ENCODE measurements at places on chromosomes 1 and 21.

DNA sequence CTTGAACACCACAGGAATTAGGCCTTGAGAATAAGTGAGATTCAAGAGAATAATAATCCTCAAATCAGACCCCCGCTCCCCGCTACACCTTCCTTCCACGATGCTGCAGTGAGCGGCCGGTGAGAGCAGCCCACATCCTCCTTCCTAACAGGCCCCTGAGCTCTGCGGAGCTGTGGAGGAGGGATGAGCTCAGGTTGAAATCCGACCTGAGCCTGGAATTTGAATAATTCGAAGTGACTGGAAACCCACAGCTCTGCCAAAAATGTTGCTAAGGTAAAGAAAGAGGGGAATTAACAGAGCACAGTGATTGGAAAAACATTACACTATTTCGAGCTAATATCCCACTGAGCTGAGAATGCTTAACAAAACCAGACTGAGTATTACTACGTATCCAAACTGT is 90.0 kb downstream of the URB2 start:
- no peak for DNase-seq

- DNase-seq: no peak
These were observed 561 bp upstream of the COQ8A start for GRCh38 chr1:226939438-226940028.

DNA sequence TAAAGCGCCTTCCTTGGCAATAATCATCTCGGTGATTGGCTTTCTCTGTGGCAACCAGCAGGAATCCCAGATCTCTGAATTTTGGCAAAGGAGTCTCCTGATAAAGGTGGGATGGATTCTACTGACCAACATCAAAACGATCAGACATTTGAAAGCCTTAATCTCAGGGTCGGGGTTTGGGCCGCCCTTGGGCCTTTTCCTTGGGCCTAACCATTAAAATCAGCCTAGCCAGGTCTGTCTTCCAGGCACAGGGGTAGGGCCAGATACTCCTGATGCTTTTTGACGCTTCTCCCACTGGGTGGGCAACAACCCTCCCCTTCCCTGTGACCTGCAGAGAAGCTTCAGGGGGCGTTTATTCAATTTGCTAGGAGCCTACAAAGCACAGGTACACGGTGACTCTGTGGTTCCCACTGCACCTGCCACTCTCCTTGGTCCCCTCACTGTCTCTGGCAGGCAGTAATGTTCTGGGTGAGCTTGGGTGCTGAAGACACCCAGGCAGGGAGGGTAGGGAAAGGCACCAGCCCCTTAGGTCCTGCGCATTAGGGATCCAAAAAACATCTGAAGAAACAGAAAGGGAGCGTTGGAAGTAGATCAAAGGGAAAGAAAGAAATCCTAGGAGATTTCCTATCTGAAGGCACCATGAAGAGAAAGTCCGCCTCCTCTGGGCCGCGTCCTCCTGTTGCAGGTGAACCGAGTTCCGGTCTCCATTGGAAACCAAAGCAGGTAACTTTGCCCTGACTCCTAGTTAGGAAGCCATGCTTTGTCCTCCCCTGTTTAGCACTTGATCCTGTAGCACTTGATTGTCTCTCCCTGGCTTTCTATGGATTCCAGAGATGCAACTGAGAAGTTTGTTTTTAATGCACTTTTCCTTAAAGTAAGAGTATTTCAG is 12.3 kb downstream of the RNU1-2 start:
- no peak for DNase-seq

GRCh38 chr1:44348061-44348485 is 7.0 kb downstream of the ERI3 start:
- DNase-seq: no peak

DNA sequence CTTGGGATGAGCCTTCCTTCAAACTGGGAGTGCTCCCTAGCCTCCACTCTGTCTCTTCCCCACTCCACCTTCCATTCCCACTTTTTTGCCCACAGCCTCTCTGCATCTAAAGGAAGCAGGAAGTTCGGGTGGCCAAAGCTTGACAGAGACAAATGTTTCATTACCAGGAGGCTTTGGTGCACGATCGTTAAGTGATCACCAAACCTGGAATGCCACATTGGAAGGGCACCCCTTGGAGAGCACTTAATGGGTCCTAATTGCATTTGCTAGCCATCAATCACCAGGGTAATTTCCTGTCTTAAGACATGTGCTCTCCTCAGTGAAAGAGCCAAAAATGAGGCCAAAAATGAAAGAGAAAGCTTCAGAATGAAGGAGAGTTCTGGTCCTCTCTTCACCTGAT is 206.5 kb downstream of the TNR start:
- no peak for DNase-seq

DNA sequence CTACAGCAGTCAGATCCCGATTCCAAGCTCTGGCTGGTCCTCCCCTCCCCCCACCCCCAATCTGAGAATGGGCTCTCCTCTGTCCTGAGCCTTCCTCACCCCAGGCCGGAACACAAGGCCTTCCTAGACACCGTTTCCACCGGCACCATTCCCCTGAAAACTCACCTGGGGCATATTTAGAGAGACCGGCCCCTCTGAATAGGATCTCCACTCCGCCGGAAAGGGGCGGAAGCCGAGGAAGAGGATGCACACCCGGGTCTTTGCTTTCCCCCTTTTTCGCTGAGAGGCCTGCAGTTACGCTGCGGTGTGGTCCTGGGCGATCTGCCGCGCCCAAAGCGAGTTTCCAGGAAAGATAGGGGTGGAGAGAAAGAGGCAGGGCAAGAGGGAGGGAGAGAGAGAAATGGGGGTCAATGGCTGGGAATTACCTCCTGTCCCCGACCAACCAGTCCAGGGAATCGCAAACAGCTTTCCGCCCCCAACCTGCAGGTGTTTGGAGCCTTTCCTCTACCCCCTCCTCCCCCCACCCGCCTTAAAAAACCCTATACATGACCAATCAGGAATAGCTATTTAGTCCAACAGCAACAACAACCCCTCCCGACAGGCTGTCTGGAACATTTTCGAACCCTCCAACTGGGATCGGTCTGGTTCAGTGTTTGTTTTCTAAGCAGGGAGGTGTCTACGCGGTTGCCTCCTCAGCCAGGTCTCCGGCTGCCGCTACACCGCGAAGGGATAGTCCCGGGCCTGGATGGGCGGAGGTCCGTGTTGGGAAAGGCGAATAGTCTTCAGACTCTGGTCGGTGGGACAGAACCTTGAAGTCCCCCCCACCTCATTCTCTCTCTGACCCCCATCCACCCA is 2.8 kb downstream of the TAL1 start:
- DNase-seq: no peak

DNA sequence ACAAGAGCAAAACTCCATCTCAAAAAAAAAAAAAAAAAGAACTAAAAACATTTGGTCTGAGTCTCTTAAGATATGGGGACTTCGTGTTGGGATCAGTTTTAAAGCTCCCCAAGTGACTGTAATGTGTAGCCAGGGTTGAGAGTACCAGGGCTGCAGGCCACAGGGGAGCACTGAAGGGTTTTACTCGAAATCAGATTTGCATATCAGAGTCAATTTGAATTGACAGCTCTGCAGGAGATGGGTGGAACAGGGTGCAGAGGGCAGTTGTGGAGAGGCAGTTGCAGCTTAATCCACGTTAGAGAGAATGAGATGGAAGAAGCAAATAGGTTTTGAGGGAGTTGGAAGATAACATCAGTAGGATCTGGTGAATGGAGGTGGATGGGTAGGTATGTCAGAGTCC is 20.6 kb upstream of the ELOA start:
- DNase-seq: no peak

- DNase-seq: no peak
These were observed 106.9 kb downstream of the ASH1L start for GRCh38 chr1:155455588-155456195.

DNA sequence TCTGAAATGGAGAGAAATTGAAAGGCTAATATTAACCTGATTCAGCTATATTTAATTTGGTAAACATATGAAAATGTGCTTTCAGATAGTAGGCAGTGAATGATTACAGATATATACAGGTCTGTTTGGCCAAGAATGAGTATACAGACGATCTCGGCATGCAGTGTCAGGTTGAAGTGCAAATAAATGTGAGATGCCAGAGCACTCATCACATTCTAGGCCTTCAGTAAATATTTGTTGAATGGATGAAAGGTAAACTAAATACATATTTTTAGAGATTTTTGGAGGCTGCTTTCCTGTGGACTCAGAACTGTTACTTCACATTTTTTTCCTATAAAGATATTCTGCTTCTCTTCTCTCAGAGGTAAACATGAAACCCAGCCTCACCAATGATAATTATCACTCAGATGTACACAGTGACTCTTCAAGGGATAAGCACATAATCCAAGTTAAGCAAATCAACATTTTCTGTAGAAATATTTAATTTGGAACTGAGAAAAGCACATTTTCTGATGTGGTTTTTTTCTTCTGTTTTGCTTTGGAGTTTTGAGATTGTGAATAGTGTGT is 702.9 kb downstream of the BRINP3 start:
- no peak for DNase-seq

GRCh38 chr1:59013276-59013927 is 229.6 kb upstream of the JUN start:
- DNase-seq: no peak

- no peak for DNase-seq
These were observed 4.2 kb upstream of the SHISAL2A start for GRCh38 chr1:52628614-52629324.

DNA sequence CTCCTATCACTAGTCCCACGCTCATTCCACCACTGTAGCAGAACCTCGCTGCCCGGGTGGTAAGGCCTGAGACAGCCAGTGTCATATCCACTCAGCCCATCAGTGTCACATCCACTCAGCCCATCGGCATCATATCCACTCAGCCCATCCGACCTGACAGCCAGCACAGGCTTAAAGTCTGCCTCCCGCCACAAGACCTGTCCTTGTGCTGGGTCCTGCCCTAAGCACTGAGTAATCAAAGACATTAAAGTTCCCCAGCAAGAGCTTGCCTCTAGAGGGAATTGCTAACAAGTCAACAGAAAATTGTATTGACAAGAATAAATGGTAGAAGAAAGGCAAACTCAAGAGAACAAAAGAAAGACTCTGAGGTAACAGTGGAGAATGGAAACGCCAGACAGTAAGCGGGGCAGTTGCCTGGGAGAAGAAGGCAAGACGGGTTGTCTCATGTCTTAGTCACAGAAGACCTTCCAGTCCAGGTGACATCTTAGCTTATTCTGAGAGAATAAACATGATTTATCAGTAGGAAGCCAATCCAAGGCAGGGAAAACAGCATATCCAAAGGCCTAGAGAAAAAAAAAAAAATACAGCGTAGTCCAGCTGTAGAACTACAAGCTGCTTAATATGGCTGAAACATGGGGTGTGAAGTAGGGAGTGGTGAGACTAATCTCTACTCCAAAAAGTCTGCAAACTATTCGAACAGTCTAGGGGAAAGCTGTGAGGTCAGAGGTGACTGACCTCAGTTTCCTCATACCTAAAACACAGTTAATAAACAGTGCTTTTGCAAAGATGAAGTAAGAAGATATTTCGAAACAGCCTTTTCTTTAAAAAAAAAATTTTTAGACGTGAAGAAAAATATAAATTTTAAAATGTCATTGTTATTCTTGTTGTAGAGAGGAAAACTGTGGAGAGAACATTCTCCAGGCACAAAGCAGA is 1.1 kb downstream of the ITLN1 start:
- no peak for DNase-seq

DNA sequence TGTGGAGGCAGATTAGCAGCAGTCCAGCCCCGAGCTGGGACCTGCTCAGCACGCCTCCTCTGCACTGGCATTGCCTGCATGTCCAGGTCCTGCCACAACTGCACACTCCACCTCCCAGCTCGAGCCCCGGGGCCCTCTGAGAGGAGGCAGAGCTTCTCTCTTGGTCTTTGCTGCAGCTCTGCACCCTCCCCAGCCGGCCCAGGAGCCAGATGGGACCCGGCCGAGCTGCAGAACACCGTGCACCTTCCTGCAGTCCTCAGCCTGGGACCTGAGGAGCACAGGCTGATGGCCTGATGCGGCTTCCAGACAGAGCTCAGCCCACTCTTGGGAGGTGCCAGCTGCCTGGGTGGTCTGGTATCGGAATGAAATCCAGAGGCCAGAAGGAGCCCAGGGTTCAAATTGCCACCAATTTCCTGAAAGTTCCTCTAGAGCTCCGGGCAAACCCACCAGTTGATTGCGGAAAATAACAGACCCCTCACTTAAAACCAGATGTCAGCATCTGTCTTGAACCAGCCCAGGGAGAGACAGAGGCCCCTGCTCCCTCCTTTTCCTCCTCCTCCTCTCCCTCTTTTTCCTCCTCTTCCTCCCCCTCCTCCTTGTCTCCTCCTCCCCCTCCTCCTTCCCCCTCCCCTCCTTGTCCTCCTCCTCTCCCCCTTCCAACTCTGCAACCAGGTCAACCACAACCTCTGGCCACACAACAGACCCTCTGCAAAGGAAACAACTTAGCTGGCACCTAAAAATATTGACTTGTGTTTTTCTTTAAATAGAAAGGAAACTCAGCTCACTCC is 10.6 kb upstream of the SPSB1 start:
- DNase-seq: no peak

DNA sequence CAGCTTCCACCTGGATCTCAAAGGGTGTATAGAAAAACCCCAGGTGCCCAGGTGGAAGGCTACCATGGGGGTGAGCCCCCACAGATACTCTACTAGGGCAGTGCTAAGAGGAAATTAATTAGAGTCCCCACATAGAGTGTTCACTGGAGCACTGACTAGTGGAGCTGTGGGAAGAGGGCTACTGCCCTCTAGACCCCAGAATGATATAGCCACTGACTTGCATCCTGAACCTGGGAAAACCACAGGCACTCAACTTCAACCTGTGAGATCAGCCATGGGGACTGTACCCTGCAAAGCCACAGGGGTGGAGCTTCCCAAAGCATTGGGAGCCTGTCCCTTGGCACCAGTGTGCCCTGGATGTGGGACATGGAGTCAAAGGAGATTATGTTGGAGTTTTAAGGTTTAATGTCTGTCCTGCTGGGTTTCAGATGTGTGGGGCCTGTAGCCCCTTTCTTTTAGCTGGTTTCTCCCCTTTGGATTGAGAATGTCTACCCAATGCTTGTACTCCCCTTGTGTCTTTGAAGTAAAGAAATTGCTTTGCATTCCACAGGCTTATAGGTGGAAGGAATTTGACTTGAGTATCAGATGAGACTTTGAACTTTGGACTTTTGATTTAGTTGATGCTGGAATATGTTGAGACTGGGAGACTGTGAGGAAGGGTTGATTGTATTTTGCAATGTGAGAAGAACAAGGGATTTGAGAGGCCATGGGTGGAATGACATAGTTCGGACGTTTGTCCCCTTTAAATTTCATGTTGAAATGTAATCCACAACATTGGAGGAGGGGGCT is 31.8 kb upstream of the CDC14A start:
- DNase-seq: no peak

GRCh38 chr1:86938855-86939254 is 24.4 kb downstream of the HS2ST1 start:
- no peak for DNase-seq

GRCh38 chr1:151705753-151706463 is 10.7 kb downstream of the CELF3 start:
- DNase-seq: no peak

GRCh38 chr1:180815188-180815587 is 97.5 kb upstream of the KIAA1614 start:
- no peak for DNase-seq

- DNase-seq: no peak
These were observed 95.9 kb downstream of the GREM2 start for GRCh38 chr1:240516069-240516468.
